ENCODE measurements at places on chromosomes 5 and 9. TPM values are rescaled to one million over a fixed set of nuclear protein-coding genes. Genes with fewer than 3 reads are reported as not detected.
A peak's percentile ranks its signal among the peaks of the same experiment; 100 is the strongest.

Gene TEX48
- 0.33 TPM for polyA plus RNA-seq

Gene VLDLR
- polyA plus RNA-seq, result 0.14 TPM

Gene SIT1
- 231 TPM for polyA plus RNA-seq

DNA sequence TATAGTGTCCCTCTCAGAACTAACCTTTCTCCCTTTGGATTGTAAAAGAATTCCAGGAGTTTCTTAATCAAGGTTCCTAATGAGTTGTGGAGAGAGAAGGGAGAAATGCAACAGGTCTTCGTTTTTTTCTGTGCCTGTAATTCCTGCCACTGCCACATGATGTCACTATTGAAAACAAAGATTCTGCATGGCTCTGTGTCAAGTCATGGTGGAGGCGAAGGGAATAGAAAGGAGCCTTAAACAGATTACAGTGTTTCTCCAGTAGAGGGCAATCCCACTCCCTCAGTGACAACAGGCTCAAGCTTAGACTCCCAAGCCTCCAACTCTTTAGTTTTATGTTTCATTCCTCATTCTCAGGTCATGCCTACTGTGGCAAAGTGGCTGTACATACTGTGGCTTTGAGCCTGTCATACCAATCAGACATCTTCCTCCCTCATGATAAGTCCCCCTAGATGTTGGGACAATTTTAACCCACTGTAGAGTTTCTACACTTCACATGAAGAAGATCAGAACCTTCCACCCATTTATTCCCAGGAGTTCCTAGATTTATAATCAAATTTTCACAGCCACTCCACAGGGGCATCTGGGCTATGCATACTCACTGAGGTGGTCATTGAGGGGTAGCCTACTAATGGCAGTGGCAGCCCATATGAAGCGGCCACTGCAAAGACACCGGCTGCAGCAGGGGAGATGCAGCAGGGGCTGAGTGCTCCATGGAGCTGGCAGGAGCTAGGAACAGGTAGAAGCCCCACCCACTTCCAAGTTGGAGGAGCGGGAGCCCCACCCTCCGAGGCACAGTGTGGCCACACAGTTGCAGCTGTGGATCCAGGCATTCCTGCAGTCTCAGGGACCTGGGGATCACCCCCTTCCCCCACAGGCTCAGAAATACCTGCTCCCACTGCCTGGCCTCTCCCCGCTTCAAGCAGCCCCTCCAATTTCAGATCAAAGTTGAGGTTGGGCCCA, 97.4 kb upstream of the TRIM32 start:
- no peaks in the 10 kb centered on the region for H3K4me1 ChIP-seq
- DNase-seq, result no peak
- no peaks in the 10 kb centered on the region for H3K27me3 ChIP-seq
- H3K4me3 ChIP-seq, result no peak overlapping the region
- H3K36me3 ChIP-seq, result no peaks in the 10 kb centered on the region
- no peak overlapping the region for H3K27ac ChIP-seq

DNA sequence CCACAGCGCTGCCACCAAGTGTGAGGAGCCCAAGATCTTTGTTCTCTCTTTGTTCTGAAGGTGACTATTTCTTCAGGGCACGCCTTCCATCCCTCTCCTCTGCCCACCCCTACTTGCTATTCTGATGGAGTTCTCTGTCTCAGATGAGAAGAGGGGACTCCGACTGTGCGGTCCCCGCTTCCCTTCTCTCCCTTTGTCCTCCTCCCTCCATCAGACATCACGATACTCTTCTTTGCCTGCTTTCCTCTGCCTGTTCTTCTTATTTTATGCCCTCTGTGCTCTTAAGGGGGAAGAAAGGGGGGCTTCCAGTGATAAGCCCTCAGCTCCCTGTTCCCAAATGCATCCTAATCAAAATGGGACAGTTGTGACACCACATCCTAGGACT, 307.8 kb downstream of the RAB3C start:
- no peak overlapping the region for H3K27ac ChIP-seq
- no peaks in the 10 kb centered on the region for H3K36me3 ChIP-seq
- DNase-seq, result no peak
- peaks cover 23% of the 10 kb centered on the region for H3K4me1 ChIP-seq
- H3K27me3 ChIP-seq, result no peaks in the 10 kb centered on the region

GRCh38 chr9:72575666-72576065, 54.3 kb downstream of the TMC1 start:
- DNase-seq, result no peak
- H3K4me3 ChIP-seq, result no peak overlapping the region
- H3K27me3 ChIP-seq, result no peaks in the 10 kb centered on the region
- no peak overlapping the region for H3K27ac ChIP-seq
- no peaks in the 10 kb centered on the region for H3K4me1 ChIP-seq
- H3K36me3 ChIP-seq, result no peaks in the 10 kb centered on the region

DNA sequence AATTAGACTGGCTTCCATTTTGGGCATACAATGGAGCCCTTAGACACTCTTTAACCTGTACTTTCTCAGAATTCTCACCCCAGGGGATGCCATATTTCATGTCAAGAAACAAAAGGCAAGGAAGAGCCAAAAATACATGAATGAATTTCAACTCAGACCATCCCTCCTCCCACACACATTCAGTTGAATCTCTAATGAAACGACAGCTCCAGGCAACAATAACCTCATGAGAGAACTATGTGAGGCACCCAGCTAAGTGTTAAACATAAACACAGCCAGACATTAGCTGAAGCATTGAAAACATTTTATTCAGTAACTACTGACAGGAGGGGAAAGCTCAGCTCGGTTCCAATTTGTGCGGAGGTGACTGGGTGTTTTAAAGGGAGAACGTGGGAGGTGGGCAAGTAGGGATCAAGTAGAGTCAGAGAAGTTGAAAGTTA, 1359.1 kb upstream of the CDH9 start:
- no peak overlapping the region for H3K27ac ChIP-seq
- H3K27me3 ChIP-seq, result no peaks in the 10 kb centered on the region
- H3K36me3 ChIP-seq, result no peaks in the 10 kb centered on the region
- no peak overlapping the region for H3K4me3 ChIP-seq
- H3K4me1 ChIP-seq, result no peaks in the 10 kb centered on the region

GRCh38 chr9:37187292-37187691, 66.9 kb downstream of the ZCCHC7 start:
- H3K27ac ChIP-seq, result no peak overlapping the region
- no peaks in the 10 kb centered on the region for H3K27me3 ChIP-seq
- H3K36me3 ChIP-seq, result peaks cover 4% of the 10 kb centered on the region

DNA sequence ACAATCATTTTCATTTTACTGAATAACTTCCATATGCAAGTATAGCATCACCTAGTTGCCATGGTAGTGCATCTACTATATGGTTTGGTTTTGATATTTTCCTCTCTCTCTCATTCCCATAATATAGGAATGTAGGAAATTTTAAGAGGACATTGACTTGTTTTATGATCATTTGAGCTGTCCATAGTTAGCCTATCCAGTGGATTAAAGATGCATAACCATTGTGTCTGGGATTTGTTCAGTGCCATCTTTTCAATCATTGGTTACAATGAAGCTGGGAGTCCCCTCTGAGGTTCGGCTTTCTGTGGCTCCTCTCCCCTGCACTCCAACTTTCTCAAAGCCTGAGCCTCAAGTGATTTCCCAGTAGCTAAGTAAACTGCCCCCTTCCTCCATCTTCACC, 458.5 kb downstream of the RAB3C start:
- no peaks in the 10 kb centered on the region for H3K27me3 ChIP-seq
- H3K4me1 ChIP-seq, result peaks cover 45% of the 10 kb centered on the region
- no peaks in the 10 kb centered on the region for H3K36me3 ChIP-seq
- H3K4me3 ChIP-seq, result no peak overlapping the region
- H3K27ac ChIP-seq, result no peak overlapping the region

GRCh38 chr9:4066120-4066519, 233.7 kb downstream of the GLIS3 start:
- no peak overlapping the region for H3K4me3 ChIP-seq
- DNase-seq, result no peak
- no peak overlapping the region for H3K27ac ChIP-seq
- H3K4me1 ChIP-seq, result no peaks in the 10 kb centered on the region
- no peaks in the 10 kb centered on the region for H3K27me3 ChIP-seq

GRCh38 chr5:65880496-65881072, 45.8 kb upstream of the ERBIN start:
- H3K27ac ChIP-seq, result no peak overlapping the region
- no peak for DNase-seq
- no peaks in the 10 kb centered on the region for H3K27me3 ChIP-seq
- no peaks in the 10 kb centered on the region for H3K36me3 ChIP-seq
- H3K4me3 ChIP-seq, result no peak overlapping the region
- H3K4me1 ChIP-seq, result no peaks in the 10 kb centered on the region

GRCh38 chr9:76897804-76898525, 7.9 kb downstream of the PRUNE2 start:
- H3K4me3 ChIP-seq, result no peak overlapping the region
- H3K36me3 ChIP-seq, result no peaks in the 10 kb centered on the region
- no peaks in the 10 kb centered on the region for H3K27me3 ChIP-seq

DNA sequence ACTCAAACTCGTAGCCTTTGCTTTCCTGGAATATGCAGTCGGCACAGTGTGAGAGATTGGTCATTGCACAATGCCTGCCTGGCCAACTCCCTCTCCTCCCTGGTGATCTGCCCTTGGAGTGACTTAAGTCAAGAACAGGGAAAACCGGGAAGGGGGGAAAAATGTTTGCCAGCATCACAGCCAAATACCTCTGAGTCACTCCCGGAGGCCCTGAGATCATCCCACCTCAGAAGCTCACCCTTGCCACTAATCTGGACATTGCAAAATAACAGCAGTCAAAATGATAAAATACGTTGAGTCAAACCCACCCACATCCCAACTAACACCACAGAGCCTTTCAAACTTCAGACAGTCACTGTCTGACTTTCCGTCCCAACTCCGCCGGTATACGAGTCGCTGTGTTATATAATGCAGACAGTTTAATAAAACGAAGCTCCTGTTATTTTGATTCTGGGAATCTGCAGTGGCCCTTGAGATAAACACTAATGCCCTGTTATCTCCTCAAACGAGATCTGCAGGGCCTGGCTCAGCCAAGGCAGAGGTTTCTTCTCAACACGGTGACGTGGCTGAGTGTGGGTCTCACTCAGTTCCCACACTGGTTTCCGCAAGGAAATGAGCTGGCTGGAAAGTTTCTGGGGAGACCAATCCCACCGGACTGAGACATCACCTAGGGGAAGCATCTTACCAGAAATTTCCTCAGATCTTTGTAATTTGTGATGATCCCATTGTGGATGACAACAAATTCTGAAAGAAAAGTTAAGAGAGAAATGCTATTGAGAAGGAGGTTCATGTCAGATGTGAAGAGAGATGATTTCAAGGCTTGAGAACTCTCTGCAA, 22.1 kb downstream of the GFPT2 start:
- H3K4me3 ChIP-seq, result no peak overlapping the region
- no peaks in the 10 kb centered on the region for H3K36me3 ChIP-seq
- no peak overlapping the region for H3K27ac ChIP-seq
- H3K4me1 ChIP-seq, result no peaks in the 10 kb centered on the region

- no peaks in the 10 kb centered on the region for H3K36me3 ChIP-seq
- H3K4me3 ChIP-seq, result peak overlapping the region; percentile 85
- H3K4me1 ChIP-seq, result peaks cover 15% of the 10 kb centered on the region
- peak; percentile 50 for DNase-seq
- H3K27ac ChIP-seq, result peak overlapping the region; percentile 49
These were observed 80.2 kb downstream of the NTNG2 start for GRCh38 chr9:132241840-132242620.

- no peaks in the 10 kb centered on the region for H3K4me1 ChIP-seq
- no peak for DNase-seq
- H3K4me3 ChIP-seq, result no peak overlapping the region
These were observed 3.3 kb downstream of the ANKRD34B start for GRCh38 chr5:80566711-80567259.

DNA sequence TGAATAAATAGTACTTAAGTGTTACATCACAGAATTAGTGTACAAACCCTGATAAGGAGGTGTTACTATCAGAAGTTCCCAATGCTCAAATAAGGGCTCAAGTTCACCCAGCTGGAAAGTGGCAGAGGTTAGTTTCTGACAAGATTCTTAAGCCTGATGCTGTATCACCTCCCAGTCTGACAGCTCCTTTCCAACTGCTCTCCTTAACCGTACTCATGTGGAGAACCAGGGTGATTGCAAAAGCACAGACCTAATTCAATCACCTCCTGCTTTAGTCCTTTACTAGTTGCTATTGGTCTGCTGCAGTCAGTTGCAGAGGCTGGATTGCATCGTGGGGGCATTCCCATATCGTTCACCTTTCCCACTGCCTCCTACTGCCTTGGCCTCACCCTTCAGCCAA, 100.4 kb upstream of the ZNF618 start:
- no peaks in the 10 kb centered on the region for H3K27me3 ChIP-seq
- no peak overlapping the region for H3K4me3 ChIP-seq
- no peak overlapping the region for H3K27ac ChIP-seq
- no peaks in the 10 kb centered on the region for H3K36me3 ChIP-seq
